NCI-H1417 treated with DMSO at 0.1 percent for 48 hours (cell line): ENCODE measurements at places on chromosomes 2 and 18.

- no peak for DNase-seq
Observed at GRCh38 chr18:21267400-21267799, 25.4 kb downstream of the GREB1L start.

- no peak for DNase-seq
Observed at GRCh38 chr2:192195548-192196418, 1.1 kb upstream of the TMEFF2 start.

GRCh38 chr18:6088432-6088831, 193.1 kb upstream of the TMEM200C start:
- no peak for DNase-seq

- DNase-seq = no peak
Observed at GRCh38 chr18:48694295-48694694, 155.5 kb downstream of the CTIF start.

- DNase-seq = no peak
Observed at GRCh38 chr2:112693596-112693995, 27.2 kb upstream of the NT5DC4 start.

GRCh38 chr2:198973181-198973580, 484.6 kb downstream of the SATB2 start:
- DNase-seq = no peak

DNA sequence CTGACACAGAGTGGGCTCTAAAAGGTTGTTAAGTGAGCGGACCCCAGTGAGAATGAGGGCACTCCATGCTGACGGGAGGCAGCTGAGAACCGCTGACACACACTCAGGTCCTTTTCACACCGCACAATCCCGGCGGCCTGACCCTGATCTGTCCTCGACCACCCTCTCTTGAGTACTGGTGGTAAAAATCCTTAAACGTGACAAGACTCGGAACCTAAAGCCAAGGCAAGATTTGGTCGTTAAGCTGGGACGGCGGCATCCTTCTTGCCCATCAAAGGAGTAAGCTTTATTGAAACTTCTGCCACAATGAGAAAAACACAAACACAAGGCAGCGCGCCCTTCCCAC, 569 bp downstream of the TMX3 start:
- DNase-seq = no peak
